ENCODE measurements at places on chromosomes 6 and 20.

DNA sequence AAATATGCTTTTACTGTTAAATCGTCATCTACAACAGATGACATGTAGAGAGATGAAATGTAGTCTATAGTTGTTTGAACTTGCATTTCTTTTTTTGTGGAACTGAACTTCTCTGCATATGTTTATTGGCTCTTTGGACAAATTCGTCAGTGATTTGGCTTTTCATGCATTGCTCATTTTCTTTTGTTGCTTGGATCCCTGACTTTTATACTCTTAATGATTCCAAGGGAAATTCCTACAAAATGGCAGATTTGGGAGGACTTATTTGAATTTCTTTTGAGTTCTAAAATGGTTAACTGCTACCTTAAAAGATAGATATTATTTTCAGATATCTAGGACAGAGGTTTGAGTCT, 65.4 kb downstream of the UTRN start:
- DNase-seq = no peak

- DNase-seq = no peak
Measured at GRCh38 chr20:18272451-18272850, 15.9 kb upstream of the ZNF133 start.

DNA sequence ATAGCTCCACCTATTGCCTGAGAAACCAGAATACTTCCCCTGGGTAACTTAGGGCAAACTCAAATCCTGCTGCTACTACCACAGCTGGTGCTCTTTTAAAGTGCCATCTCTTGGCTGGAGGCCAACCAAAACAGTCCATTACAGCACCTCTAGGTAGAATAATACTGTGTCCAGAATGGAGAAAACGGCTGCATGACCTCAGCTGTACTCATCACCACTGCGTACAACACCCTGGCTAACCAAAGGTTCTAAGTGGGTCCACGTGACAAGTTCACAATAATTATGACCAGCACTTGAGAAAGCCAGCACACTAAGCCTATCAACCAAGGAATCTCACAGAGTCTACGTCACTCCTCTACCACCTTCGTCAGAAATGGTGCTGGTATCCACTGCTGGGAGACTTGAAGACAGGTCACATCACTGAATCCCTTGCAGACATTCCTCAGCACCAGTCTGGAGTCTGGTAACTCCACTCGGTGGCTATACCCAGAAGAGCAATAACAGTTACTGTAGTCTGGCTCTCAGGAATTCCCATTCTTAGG, 40.9 kb upstream of the PKIB start:
- DNase-seq = no peak

- DNase-seq = no peak
Measured at GRCh38 chr6:6820641-6821238, 232.2 kb downstream of the LY86 start.

Data from D721Med (cell line).